H9 (cell line): ENCODE measurements at places on chromosomes 4 and X. TPM values are rescaled to one million over a fixed set of nuclear protein-coding genes. Genes with fewer than 3 reads are reported as not detected.

DNA sequence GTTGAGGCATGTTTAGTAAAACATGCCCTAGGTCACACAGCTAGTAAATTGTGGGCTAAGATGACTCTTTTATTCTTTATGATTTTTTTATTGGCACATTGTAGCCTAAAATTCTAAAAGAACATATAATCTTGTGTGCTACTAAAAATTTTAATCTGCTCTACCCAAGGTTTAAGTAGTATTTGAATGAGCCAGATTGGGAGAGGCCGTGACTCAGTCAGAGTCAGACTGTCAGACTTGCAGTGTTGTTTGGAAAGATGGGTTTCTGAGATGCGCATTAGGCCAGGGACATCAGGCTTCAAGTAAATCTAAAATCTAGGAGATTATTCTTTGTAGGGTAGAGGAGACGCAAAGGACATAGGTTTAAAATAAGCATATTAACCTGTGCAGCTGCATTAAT is 30.7 kb upstream of the TMPRSS11E start:
- peaks cover 40% of the 10 kb centered on the region for H3K36me3 ChIP-seq
- H3K4me3 ChIP-seq, result no peak overlapping the region
- H3K27ac ChIP-seq, result no peak overlapping the region
- no peaks in the 10 kb centered on the region for H3K4me1 ChIP-seq

The FUNDC1 gene
- 19.8 and 20.9 TPM in 2 replicates for total RNA-seq

- peak; percentile 70 for DNase-seq
- no peak overlapping the region for H3K27ac ChIP-seq
- no peaks in the 10 kb centered on the region; the same call in 2 of the 3 replicates for H3K36me3 ChIP-seq
- no peaks in the 10 kb centered on the region for H3K4me1 ChIP-seq
- H3K27me3 ChIP-seq, result no peaks in the 10 kb centered on the region; the same call in 1 of the 2 replicates
- H3K4me3 ChIP-seq, result no peak overlapping the region; the same call in 1 of the 2 replicates
These were observed 44.5 kb downstream of the FGFRL1 start for GRCh38 chr4:1055721-1056590.

- no peak overlapping the region for H3K27ac ChIP-seq
- no peak for DNase-seq
- no peaks in the 10 kb centered on the region for H3K27me3 ChIP-seq
- H3K36me3 ChIP-seq, result no peaks in the 10 kb centered on the region
These were observed 211.1 kb upstream of the NUDT6 start for GRCh38 chr4:123133397-123134050.

DNA sequence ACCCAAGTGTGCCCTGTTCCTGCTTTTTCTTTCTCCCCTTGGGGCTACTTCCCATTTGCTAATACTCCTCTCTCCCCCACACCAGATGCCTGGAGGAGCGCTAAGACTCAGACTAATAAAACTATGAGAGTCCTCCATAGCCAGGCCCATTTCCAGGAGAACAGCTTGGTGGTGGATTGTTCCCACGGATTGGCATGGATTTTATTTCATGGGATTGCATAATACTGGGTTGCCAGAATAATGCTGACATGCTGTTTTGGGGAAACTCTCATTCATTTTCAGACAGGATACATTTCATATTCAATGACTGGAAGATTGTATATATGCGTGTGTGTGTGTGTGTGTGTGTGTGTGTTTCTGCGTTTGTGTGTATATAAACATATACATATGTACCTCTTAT is 447.5 kb upstream of the PITX2 start:
- no peak overlapping the region for H3K27ac ChIP-seq
- H3K4me1 ChIP-seq, result no peaks in the 10 kb centered on the region
- DNase-seq, result no peak
- H3K27me3 ChIP-seq, result no peaks in the 10 kb centered on the region
- H3K36me3 ChIP-seq, result no peaks in the 10 kb centered on the region
- no peak overlapping the region for H3K4me3 ChIP-seq

DNA sequence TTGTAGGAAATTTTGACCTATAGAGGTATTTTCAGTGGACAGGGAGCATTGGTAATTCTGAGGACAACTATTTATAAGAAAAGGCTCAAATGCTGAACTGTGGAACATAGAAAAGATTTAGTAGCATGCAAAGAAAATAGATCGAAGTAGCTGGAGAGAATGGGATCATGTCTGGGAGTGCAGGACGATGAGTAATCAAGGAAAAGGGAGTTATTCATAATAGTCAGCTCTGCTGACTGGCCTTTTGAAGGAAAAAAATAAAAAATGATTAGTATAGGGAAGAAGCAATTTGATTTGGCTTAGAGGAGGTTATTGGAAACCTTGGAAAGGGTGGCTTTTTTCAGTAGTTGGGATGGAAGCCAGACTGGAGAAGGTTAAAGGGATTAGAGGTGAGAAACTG is 22.9 kb upstream of the ANK2 start:
- peaks cover 2% of the 10 kb centered on the region for H3K4me1 ChIP-seq
- no peak overlapping the region for H3K4me3 ChIP-seq
- no peak overlapping the region for H3K27ac ChIP-seq
- H3K36me3 ChIP-seq, result no peaks in the 10 kb centered on the region
- no peaks in the 10 kb centered on the region for H3K27me3 ChIP-seq

The CCKAR gene
- total RNA-seq, result not detected in 2 replicates

DNA sequence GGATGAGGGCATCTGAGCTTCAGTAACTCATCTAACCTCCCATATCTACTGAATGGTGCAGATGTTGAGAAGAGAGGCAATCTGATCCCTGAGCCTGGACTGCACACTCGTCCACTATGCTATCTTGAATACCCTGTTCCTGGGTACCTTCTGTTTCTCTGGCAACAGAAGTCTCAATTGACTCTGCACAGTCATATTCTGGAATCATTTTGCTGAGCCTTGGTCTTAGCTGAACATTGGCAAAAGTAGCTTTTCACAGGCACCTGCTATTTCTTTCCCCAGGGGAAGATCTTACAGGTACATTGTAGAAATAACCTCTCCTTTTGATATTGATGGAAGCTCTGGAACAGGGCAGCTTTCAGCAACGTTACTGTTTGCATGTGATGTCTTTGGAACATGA is 161.5 kb upstream of the GPR101 start:
- peaks cover 10% of the 10 kb centered on the region for H3K36me3 ChIP-seq
- no peaks in the 10 kb centered on the region for H3K27me3 ChIP-seq
- no peaks in the 10 kb centered on the region for H3K4me1 ChIP-seq
- no peak for DNase-seq
- no peak overlapping the region for H3K4me3 ChIP-seq

- peak overlapping the region; percentile 61 for H3K4me3 ChIP-seq
- peaks cover 2% of the 10 kb centered on the region; the same call in 1 of the 2 replicates for H3K4me1 ChIP-seq
- no peak overlapping the region for H3K27ac ChIP-seq
- no peaks in the 10 kb centered on the region for H3K27me3 ChIP-seq
These were observed 648 bp downstream of the SYNPO2 start for GRCh38 chr4:118889312-118889691.

- H3K27me3 ChIP-seq, result no peaks in the 10 kb centered on the region
- H3K4me3 ChIP-seq, result no peak overlapping the region
- H3K27ac ChIP-seq, result no peak overlapping the region
- peaks cover 5% of the 10 kb centered on the region for H3K4me1 ChIP-seq
- no peaks in the 10 kb centered on the region for H3K36me3 ChIP-seq
- no peak for DNase-seq
These were observed 8.5 kb upstream of the CCSER1 start for GRCh38 chr4:90118527-90119195.

The SASH3 gene
- not detected in 2 replicates for total RNA-seq

- DNase-seq, result no peak
- H3K27ac ChIP-seq, result no peak overlapping the region
- H3K4me1 ChIP-seq, result no peaks in the 10 kb centered on the region
- no peaks in the 10 kb centered on the region for H3K36me3 ChIP-seq
- no peaks in the 10 kb centered on the region for H3K27me3 ChIP-seq
- H3K4me3 ChIP-seq, result no peak overlapping the region
These were observed 33.0 kb downstream of the MTHFD2L start for GRCh38 chr4:74190919-74191397.

The IL9R gene
- total RNA-seq, result 0.72 and 1.1 TPM in 2 replicates

DNA sequence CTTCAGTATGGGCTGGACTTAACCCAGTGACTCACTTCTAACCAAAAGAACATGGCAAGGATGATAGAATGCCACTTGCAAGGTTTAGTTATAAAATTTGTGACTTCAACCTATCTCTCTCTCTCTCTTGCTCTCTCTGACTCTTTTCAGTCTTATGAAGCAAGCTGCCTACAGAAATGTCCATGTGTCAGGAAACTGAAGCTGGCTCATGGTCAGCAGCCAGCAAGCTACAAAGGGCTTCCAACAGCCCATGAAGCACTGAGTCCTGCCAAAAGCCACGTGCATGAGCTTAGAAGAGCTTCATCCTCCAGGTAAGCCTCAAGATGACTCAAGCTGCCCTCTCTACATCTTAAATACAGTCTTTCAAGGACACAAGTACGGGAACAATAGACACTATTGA is 100.3 kb downstream of the HS3ST1 start:
- no peak for DNase-seq
- no peaks in the 10 kb centered on the region; the same call in 1 of the 2 replicates for H3K4me1 ChIP-seq
- peaks cover 7% of the 10 kb centered on the region for H3K36me3 ChIP-seq
- no peak overlapping the region for H3K4me3 ChIP-seq
- H3K27ac ChIP-seq, result no peak overlapping the region

The OFD1 gene
- 36.0 and 36.6 TPM in 2 replicates for total RNA-seq

GRCh38 chr4:73523126-73523525 is 41.6 kb downstream of the AFM start:
- no peaks in the 10 kb centered on the region; the same call in 1 of the 2 replicates for H3K4me1 ChIP-seq
- DNase-seq, result no peak
- no peak overlapping the region for H3K4me3 ChIP-seq
- no peaks in the 10 kb centered on the region for H3K27me3 ChIP-seq
- H3K27ac ChIP-seq, result no peak overlapping the region
- peaks cover 10% of the 10 kb centered on the region for H3K36me3 ChIP-seq

DNA sequence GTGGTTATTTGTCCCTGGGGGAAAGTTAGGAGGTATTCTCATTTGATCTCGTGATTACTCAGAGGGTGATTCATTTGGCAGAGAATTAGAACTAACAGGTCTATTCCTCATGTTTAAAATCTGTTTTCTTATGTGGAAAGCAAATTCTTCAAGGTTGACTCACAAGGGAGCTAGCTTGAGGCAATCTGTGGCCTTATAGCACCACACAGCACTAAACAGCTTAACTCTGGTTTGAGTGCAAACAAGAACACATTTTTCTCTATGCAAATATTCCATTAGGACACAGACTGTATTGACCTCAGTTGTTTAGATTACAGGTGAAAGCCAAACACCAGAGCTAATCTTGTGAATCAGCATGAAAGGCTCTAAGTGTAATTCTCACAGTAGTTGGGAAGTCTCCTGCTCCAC is 694.4 kb upstream of the POU3F4 start:
- no peak overlapping the region for H3K27ac ChIP-seq
- peaks cover 11% of the 10 kb centered on the region for H3K36me3 ChIP-seq
- H3K4me1 ChIP-seq, result no peaks in the 10 kb centered on the region
- H3K4me3 ChIP-seq, result no peak overlapping the region

- no peaks in the 10 kb centered on the region; the same call in 1 of the 2 replicates for H3K4me1 ChIP-seq
- peak within 1 kb of the TSS; percentile 83 for H3K4me3 ChIP-seq
- no peak within 1 kb of the TSS for H3K27ac ChIP-seq
- no peaks in the 10 kb centered on the region for H3K36me3 ChIP-seq
These were observed at the start of gene CXXC4 for GRCh38 chr4:104494822-104495559. TSS of gene CXXC4 (minus strand) at chr4:104494894. CDS start at chr4:104491802, 3,092 bp downstream.

DNA sequence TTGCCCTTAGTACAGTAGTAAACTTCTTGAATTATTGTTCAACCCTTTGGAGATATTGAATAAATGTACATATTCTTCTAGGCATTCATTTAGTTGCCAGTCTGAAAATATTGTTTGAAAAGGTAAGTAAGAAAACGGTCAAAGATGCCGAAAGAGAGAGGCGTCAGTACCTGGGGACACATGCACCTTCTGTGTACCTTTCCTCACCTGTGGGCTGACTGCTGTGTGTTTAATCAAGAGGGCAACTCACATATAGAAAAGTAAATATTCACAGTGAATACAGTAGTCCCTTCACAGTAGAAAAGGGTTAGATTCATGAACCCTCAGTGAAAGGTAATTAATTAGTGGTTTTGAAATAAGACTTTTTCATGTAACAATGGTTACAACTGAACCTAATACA is 6.9 kb downstream of the ANXA10 start:
- H3K27ac ChIP-seq, result no peak overlapping the region
- H3K4me1 ChIP-seq, result no peaks in the 10 kb centered on the region
- no peak for DNase-seq
- H3K36me3 ChIP-seq, result no peaks in the 10 kb centered on the region
- H3K4me3 ChIP-seq, result no peak overlapping the region
- H3K27me3 ChIP-seq, result no peaks in the 10 kb centered on the region

The DCAF12L2 gene
- total RNA-seq, result 1.1 and 1.2 TPM in 2 replicates

DNA sequence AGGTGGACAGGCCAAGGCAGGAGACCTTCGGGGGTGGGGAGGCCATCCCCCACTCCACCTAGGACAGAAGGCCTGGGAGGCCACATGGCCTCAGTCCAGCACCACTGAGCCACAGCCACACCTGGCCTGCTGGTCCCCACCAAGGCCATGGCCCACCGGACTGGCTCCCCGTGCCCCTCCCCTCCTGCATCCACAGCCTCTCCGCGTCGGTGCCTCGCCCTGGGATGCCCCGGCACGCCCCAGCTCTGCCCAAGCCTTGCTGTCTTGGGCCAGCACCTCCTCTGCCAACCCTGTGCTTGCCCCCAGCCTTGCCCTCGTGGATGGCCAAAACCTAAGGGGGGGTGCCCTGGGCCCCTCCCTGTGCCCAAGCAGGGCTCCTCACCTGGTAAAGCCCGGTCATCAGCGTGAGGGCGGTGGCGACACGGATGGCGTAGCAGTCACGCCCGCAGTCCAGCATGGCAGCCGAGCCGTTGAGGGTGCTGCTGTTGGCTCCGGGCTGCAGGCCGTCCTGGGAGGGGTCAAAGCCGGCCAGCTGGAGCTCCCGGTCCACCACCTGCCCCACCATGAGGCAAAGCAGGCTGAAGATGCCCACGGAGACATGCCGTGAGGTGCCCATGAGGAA is 2.3 kb downstream of the SLC26A1 start:
- H3K27ac ChIP-seq, result no peak overlapping the region
- no peak overlapping the region for H3K4me3 ChIP-seq
- H3K27me3 ChIP-seq, result no peaks in the 10 kb centered on the region; the same call in 1 of the 2 replicates

GRCh38 chr4:33961761-33962160 is 2282.6 kb downstream of the ARAP2 start:
- no peak overlapping the region for H3K4me3 ChIP-seq
- no peak for DNase-seq
- H3K36me3 ChIP-seq, result 0 out of 2 replicates have a peak, but pooled peaks cover 6% of the 10 kb centered on the region
- H3K27me3 ChIP-seq, result no peaks in the 10 kb centered on the region
- no peaks in the 10 kb centered on the region for H3K4me1 ChIP-seq
